ENCODE measurements at places on chromosomes 7 and 10.
A peak's percentile ranks its signal among the peaks of the same experiment; 100 is the strongest.

- DNase-seq, result peak; percentile 75
These were observed 20.4 kb downstream of the GRID2IP start for GRCh38 chr7:6530626-6531491.

DNA sequence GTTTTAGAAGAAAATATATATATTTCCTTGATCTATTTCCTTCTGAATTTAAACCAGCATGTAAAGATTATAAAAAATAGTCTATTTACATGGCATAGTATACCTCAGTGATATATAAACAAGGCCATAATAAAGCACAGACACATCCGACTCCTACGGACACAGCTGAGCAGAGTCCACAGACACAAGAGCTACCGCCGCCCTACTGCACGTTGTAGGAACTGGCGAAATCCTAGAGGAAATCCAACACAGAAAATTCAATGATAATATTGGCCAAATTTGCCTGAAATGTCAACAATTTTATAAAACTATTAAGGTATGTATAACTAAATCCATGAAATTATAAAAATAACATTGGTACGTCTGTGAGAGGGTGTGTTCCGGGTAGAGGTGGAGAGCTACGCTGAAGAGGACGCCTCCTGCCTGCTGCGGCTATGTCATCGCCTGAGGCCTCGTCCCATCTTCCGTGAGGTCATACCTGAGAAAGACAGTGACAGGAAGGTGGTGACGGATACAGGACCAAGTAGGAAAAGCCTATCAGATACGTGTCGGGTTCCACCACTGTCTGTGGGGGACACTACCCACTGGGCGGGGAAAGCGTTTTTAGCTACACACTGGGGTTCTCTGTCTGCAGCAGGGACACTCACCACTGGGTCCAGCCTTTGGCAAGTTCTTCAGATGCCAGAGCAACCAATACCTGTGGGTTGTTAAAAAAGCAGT, 29.3 kb upstream of the NCAPG2 start:
- DNase-seq, result no peak

- no peak for DNase-seq
These were observed 184.7 kb downstream of the PLPP4 start for GRCh38 chr10:120641695-120642094.

DNA sequence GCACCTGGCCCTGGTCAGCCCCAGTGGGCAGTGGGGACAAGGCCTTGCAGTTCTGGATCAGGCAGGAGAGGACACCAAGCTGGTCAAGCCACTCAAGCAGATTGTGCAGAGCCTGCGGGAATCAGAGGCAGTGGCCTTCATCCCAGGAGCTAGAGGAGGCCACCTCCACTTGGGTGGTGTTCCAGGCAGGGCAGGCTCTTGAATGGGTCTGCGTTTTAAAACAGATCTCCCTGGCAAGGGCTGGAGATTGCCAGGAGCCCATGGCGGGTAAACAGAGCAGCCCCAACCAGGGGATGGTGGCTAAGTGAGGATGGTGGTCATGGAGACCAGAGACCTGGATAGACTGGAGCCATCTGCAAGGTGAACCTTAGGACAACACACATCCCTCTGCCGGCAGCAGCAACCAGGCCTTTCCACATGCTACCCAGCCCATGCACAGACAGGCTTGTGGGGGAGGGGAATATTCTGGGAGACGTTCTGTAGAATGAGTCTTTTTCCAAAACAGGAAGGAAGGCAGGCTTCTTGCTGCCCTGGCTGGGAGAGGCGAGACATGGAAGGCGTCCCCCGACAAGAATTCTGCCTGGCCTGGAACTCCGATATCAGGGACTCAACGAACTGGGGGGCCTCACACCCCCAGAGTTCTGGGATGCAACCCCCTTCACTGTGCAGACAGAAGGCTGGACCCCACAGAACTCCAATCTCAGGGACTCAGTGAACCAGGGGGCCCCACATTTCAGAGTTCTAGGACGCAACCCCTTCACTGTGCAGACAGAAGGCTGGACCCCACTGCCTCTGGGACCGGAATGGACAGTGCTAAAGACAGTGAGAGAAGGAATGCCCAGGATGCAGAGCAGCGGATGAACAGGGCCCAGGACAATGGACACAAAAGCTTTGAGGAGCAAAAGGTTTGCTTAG, 264.8 kb downstream of the PTPRN2 start:
- no peak for DNase-seq

DNA sequence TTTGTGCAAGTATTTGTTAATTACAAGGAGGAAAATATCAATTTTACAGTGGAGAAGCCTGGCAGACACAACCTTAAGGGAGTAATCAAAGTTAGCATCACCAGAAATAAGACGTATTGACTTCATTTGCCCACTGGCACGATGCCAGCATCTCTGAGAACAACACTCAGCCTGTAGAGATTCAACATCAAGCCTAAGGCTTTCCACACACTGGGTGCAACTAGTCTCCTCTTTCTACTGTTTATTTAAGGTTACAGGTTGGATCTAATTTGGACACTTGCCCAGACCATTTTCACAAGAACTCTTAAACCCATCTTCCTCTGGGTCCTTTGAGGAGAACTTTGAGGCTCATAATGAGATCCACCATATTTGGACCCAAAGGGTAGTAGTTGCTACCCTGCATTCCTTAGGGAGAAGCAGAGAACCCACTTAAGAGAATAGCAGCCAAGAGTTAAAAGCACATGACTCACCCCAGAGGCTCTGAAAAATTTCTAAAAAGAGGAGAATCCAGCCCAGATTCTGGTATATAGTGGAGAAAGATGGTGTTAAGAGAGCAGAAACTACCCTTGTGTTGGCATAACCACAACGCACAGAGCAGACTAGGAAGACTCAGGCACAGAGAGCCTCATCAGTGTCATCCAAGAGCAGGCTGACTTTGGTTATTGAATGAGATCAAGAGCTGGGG, 97.3 kb downstream of the CCDC71L start:
- DNase-seq, result no peak
